ENCODE measurements at places on chromosomes 5 and 9. TPM values are rescaled to one million over a fixed set of nuclear protein-coding genes. Genes with fewer than 3 reads are reported as not detected.

NEUROG1 gene
- total RNA-seq, result not detected

ARL14EPL gene
- total RNA-seq, result not detected

PCDHGA4 gene
- total RNA-seq, result 2.9 TPM

CXCL14 gene
- total RNA-seq, result 288 TPM

EIF4EBP3 gene
- 1.3 TPM for total RNA-seq

PCDHA9 gene
- total RNA-seq, result 0.30 TPM

DDX4 gene
- total RNA-seq, result not detected

SPINK4 gene
- not detected for total RNA-seq

OR13F1 gene
- not detected for total RNA-seq

FGF18 gene
- total RNA-seq, result 5.5 TPM

PRR16 gene
- total RNA-seq, result 12.4 TPM

DND1 gene
- total RNA-seq, result 0.30 TPM

TRAF1 gene
- total RNA-seq, result 4.1 TPM

ST8SIA4 gene
- total RNA-seq, result 10.9 TPM

All from skin of body (tissue), 3 donors.